ENCODE measurements at places on chromosomes 7 and 10. TPM values are rescaled to one million over a fixed set of nuclear protein-coding genes. Genes with fewer than 3 reads are reported as not detected.

Gene C7orf25
- 4.2 TPM for polyA plus RNA-seq

Gene HOXA4
- 1.3 TPM for polyA plus RNA-seq

Gene MBL2
- polyA plus RNA-seq, result not detected

Gene CCDC146
- polyA plus RNA-seq, result 1.6 TPM

Gene CAV1
- polyA plus RNA-seq, result 2,064 TPM

- DNase-seq, result no peak
Observed at GRCh38 chr7:105218215-105218614, 170.5 kb downstream of the SRPK2 start.

- DNase-seq, result peak; percentile 43
Observed at GRCh38 chr10:10589540-10590303, 427.9 kb upstream of the CELF2 start.

- no peak for DNase-seq
Observed at GRCh38 chr10:83990126-83990525, 149.2 kb upstream of the GHITM start.

DNA sequence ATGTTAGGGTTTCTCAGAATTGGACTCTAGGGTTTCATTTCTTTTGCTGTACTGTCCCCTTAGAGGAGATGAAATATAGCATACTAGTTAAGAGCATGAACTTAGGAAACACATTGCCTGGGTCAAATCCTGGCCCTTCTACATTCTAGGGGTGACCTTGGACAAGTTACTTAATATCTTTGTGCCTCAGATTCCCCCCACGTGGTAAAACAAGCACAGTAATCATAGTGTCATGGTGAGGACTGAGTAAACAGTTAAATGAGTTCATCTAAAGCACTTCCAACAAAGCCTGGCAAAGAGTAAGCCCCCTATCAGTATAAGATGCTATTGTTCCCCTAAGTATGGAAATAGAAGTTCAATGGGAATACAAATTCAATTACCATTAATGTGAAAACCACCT is 5.1 kb downstream of the DPY19L1 start:
- DNase-seq, result no peak

GRCh38 chr7:100431286-100431735 is 1.7 kb downstream of the MEPCE start:
- DNase-seq, result no peak

DNA sequence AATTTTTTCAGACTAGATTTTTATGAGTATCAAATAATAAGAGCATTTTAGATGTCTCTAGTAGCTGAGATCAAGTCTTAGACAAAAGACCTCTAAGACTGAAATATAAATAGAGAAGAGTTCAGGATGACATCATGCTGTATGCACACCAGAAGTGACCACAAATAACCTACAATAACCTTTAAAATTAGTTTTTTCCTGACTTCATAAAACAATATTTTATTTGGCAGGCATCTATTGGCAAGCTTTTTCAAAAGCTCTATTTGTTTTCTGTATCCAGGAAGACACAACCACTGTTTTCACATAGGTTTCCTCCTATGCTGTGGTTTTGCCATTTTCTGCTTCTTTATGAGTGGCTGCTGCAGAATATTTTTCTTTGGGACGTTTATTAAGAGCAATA is 359.1 kb downstream of the CRPPA start:
- DNase-seq, result peak; percentile 46

DNA sequence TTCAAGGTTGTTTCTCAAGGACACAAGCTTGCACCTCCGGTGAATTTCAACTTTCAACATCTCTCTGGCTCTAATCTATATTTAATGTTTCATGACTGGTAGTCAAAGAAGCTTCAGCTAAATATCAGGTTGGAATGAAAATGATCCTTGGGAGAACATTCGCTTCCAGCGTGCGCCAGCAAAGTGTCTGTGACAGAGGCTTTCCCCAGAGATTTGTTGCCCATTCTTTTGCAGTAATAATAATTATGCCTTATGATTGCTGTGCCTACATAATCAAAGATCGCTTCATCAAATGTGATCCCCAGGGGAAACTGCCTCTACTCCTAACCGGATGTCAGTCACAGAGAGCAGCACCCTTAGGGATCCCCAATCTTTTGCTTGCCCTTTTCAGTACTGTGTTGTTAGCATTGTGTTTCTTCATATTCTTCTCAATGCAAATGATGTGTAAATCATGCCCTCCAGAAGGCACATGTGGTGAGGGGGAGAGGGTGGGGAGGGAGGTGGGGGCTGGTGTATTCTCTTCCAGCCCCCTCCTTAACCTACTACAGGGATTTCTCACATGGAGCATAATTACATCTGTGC is 30.5 kb downstream of the FZD1 start:
- DNase-seq, result no peak

- no peak for DNase-seq
Observed at GRCh38 chr7:34454381-34454780, 203.6 kb upstream of the NPSR1 start.

- DNase-seq, result no peak
Observed at GRCh38 chr10:62690703-62691102, 113.8 kb upstream of the ADO start.

GRCh38 chr10:31659665-31660064 is 269.0 kb downstream of the ARHGAP12 start:
- DNase-seq, result no peak

GRCh38 chr7:84674236-84674913 is 479.8 kb upstream of the SEMA3A start:
- DNase-seq, result no peak

DNA sequence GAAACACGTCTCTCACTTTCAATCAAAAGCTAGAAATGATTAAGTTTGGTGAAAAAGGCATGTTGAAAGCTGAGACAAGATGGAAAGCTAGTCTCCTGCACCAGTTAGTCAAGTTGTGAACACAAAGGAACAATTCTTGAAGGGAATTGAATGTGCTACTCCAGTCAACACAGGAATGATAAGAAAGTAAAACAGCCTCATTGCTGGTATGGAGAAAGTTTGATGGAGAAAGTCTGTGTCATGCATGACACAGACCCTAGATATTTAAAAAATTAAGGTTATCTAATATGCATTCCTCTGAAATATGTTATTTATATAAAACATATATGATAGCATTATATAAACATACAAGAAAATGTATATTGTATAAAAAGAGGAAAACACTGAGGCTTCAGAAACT is 699.4 kb upstream of the FZD8 start:
- no peak for DNase-seq

- no peak for DNase-seq
Observed at GRCh38 chr7:143012001-143012400, 14.9 kb downstream of the OR9A2 start.

DNA sequence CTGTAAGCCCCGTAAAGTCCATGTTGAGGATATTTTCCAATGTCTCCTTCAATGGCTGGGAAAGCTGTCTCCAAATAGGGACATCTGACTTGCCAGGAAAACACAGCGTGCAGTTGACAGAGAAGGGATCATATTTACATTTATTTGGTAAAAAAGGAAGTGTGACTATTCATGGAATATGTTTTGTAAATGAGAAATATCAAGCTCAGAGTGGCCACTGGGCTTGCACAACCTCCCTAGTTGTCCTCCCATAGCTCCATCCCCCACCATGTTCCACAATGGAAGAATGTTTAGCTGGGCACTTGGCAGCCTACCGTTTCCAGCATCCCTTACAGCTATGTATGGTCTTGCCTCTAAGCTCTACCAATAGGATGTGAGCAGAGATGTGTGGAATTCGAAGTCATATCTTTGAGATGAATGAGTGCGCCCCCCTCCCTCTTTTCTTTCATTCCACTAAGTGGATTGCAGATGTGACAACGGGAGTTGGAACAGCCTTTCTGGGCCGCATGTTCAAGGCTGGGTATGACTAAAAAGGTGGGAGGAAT is 306.6 kb upstream of the ZMIZ1 start:
- DNase-seq, result no peak

DNA sequence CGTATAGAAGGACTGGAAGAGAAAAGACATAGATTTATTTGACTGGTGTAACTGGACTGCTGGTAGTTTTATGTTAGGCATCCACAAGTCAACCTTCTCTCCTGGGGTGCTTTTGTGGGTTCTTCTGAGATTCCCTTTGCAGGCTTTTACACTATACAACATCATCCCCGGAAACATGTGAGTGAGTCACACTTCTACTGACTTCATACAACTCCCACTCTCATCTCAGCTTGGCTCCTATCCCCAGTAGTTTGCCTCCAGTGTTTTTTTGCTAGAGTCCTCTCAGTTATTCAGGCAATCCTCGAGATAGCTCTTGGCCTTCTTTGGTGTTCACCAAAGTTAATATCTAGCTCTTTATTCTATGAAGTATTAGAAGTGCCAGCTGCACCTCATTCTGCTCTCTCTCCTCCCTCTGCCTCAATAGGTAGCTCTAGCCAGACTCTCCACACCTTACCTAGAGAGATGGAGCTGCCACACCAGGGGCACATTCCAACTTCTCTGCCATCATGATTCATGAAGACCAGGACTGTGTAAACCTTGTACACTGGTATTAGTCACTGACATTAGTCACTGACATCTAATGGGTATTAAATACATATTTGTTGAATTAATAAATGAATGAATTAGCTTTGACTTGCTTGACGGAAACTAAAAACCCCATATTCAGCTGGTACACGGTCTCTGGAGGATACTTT is 281.9 kb downstream of the PPP1R3A start:
- no peak for DNase-seq

- no peak for DNase-seq
Observed at GRCh38 chr10:75281974-75282373, 46.2 kb upstream of the COMTD1 start.

DNA sequence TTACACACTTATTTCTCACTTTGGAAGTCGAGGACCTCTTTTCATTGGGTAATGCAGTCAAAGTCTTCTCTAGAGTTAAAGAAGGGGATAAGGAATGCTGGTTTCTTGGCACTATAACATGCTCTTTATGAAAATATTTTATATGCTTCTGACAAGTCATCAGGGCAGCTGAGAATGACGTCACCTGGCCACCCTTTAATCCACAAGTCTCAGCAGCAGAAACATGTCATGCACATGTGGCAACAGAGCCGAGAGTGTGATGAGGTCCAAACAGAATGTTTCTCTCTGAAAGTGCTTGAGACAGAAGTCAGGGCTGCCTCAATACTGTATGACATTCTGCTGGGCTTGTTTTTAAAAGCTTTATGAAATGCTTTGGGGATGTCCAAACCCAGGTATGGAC is 63.5 kb upstream of the C10orf90 start:
- no peak for DNase-seq

DNA sequence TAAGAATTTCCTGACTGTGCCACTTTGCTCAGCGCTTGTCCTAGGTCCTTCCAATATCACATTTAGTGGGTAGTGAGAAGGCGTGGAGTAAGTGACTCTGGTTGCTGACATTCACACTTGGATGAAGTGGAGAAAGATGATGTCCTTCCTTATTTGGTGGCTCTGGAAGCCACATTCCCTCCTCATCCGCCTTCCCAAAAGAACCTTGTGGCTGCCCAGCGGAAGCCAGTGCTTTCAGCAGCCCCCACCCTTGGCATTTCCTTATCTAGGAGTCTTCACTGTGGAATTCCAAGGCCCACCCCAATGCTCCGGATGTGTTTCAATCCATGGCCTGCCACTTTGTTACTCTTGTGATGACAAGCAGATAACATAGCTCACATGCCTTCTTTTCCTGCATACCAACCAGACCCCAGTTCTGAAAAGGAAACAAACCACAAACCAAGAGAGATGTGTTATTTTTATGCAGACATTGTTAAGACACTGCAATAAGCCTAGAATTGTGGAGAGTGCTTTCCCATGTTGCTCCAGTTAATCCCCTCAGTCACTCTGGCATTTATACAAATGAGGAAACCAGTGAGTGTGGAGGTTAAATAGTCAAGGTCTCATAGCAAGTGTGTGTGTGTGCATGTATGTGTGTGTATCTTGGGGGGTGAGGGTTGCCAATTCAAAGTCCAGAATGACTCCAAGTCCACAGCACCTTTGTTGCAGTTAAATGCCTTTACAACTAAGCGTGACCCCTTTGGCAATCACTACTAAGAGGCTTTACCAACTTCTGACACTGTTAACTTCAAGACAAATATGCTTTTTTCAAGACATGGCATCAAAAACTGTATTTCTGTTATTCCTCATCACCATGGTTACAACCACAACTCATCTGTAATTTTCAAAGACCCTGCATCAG is 10.3 kb upstream of the ANKRD1 start:
- DNase-seq, result peak; percentile 88

DNA sequence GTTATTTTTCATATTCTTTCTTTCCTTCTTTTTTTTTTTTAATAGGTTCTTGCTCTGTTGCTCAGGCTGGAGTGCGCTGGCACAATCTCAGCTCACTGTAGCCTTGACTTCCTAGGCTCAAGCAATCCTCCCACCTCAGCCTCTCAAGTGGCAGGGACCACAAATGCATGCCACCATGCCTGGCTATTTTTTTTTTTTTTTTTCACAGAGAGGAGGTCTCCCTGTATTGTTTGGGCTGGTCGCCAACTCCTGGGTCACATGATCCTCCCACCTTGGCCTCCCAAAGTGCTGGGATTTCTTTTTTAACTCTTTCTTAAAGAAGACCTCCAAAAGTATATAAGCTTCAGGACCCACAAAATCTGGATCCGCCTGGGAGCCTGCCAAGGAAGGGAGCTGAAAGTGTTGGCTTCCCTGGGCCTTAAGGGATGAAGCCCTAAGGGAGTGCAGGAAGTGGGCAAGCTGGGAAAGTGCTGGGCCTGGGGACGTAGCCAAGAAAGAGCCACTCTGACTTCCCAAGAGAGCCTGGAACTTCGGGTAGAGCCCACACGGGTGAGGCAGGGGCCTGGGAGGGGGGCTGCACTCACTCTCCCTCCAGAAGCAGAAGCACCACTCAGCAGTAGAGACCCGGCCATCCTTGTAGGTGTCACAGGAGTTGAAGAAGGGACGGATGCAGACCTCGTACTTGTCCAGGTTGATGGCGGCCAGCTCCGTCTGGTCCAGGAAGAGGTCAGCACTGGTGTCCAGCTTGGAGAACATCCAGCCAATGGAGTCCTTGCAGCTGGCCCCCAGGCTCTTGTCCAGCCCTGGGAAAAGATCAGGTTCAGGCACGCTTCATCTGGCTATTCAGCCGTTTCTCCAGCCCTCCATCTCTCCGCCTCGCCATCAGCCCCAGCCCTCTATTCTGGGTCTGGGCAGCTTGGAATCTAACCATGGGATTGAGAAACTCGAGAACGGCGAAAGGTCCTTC is 21.8 kb downstream of the SPOCK2 start:
- no peak for DNase-seq

- DNase-seq, result no peak
Observed at GRCh38 chr7:87564296-87564963, 36.3 kb downstream of the ABCB1 start.

DNA sequence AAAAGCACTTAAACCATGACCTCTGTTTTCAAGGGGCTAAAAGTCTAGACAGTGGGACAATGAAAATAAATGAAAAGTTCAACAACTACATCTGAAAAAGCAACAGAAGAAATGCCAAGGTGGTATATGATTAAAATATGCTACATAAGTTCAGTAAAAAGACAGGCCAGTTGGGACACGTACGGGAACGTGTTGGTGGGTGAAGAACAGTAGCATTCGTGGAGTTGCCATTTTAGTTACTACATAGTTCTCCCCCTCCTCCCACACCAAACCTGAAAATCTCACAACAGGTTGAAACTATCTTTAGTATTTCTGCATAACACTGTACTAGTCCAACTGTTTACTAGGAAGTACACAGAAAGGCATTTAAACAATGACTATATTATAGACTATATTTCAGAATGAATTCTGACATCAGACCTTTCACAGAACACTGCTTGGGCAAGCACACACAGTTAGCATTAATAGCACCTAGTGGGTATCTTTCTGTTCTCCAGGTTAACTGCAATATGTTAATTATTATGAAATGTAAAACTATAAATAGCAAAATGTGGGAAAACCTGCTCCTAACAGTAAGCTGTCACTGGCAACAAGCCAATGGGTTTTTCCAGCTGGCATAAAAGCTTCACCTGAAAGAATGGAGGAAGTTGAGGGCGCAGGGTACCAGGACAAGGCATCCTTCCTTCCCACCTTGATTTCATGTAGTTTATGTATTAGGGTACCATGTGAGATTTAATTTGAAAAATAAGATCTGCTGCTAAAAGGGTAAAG is 135.0 kb downstream of the STRA8 start:
- DNase-seq, result no peak
